ENCODE measurements at places on chromosomes 11 and 22.

- DNase-seq, result no peak
These were observed 438.9 kb downstream of the TBC1D22A start for GRCh38 chr22:47201186-47201995.

GRCh38 chr11:72924568-72925190 is 110.5 kb downstream of the ATG16L2 start:
- no peak for DNase-seq

DNA sequence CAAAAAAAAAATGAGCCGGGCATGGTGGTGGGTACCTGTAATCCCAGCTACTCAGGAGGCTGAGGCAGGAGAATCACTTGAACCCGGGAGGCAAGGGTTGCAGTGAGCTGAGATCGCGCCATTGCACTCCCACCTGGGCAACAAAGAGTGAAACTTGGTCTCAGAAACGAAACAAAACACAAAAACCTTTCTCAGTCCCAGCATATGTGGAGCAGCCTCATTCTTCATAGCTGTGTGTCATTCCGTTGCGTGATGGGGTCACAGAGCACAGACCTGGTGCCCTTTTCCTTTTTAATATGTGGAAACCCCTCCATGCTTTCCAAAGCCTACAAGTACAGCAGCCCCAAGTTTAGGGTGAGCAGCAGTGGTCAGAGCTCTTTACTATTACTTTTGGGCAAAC is 13.7 kb downstream of the PEX26 start:
- no peak for DNase-seq

DNA sequence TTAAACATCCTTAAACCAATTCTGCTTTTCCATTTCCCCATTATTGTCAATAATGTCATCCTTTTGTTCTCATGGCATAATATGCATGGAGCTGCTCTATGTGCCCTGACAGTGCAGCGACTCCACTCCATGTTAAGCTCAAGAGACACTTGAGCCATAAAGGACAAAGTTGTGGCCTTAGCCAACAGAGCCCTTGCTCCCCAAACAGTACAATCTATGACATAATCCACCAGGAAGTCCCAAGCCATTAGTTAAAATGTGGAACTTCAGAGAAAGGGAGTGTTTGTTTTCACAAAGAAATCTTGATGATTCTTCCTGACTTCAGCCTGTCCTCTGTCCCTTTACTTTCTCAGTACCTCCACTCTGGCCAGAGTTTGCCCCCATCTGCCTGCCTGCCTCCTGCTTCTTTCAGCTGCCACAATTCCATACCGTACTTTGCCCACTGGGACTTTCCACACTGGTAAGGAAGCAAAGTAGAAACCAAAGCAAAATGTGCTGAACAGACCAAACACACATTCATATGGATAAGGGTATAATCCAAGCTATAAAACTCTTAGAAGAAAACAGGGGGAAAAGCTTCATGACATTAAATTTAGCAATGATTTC is 46.3 kb upstream of the ZC3H12C start:
- DNase-seq, result no peak

DNA sequence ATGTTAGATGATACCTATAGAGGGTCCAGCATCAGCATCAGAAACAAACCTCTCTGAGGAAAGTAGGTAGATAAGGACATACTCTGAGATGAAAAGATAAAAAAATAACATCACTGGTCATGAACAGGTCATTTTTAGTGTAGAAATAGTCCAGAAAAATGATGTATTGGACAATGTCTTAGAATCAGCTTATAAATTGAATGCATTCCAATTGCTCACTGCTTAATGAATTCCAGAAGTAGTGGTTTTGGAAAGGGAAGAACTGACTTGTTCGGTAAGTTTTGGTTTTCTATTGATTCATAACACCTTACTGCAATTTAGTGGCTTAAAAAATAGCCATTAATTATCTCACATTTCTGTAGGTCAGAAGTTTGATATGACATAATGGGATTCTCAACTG is 929.5 kb upstream of the CCDC90B start:
- no peak for DNase-seq

- DNase-seq, result peak; percentile 46
These were observed 39.2 kb upstream of the IGLL5 start for GRCh38 chr22:22848364-22848866.

GRCh38 chr11:126732981-126733380 is 267.6 kb downstream of the KIRREL3 start:
- no peak for DNase-seq

GRCh38 chr22:17199003-17199731 is 20.1 kb downstream of the ADA2 start:
- no peak for DNase-seq

DNA sequence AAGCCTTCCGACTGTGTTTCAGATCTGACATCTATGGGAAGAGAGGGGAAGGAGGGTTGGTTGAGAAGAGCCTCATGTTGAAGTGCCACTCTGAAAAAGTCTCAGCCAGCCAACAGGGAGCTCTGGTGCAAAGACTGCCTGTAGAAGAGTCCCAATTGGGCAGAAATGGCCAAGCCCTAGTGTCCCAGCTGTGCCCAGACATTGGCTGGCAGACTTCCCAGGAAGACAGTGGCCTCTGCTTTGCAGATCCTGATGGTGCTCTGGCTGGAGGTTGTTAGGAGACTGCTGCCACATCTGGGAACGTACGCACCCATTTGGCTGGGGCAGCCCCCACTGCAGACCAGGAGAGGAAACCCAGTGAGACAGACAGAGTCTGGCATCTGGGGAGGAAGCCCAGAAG is 3.2 kb upstream of the PLA2G3 start:
- DNase-seq, result no peak

GRCh38 chr22:33680632-33681031 is 239.6 kb downstream of the LARGE1 start:
- DNase-seq, result no peak

DNA sequence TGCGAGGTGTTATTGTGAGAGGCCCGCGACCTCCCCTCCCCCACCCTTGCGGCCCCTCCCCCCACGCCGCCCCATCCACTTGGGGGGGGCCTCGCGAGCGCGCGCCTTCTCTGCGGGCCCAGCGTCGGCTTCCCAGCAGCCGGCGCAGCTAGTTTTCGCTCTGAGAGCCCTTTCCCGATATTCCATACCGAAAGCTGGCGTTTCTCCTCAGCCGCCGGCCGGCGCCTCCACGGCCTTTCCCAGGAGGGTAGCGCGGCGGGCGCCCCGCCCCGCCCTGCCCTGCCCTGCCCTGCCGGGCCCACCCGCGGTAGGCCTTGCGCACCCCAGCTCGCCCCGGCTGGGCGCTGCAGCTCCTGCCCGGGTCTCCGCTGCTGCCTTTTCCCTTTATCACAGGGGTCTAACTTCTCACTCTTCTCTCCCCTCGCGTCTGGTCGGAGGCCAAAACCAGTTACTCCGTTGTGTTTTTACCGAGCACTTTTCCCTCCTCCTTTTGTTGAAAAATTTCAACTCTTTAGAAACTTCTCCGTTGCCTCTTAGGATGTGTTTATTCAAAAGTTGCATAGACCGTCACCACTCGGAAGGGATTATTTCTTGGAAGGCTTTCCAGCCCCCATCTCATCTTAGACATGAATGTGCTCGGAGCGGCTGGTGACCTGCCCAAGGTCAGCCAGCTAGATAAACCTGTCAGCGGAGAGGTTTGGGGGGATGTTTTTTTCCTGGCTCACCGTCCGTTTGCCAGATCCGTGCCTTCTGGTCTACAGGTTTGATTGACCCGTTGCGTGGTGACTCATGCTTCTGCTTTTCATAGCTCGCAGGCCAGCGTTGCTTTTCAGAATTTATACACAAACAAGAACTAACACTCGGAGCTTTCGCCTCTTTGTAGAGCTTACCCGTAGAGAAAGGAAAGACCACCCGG is 648 bp downstream of the PAFAH1B2 start:
- peak; percentile 72 for DNase-seq

GRCh38 chr11:102393272-102393730 is 46.3 kb downstream of the BIRC2 start:
- DNase-seq, result no peak

DNA sequence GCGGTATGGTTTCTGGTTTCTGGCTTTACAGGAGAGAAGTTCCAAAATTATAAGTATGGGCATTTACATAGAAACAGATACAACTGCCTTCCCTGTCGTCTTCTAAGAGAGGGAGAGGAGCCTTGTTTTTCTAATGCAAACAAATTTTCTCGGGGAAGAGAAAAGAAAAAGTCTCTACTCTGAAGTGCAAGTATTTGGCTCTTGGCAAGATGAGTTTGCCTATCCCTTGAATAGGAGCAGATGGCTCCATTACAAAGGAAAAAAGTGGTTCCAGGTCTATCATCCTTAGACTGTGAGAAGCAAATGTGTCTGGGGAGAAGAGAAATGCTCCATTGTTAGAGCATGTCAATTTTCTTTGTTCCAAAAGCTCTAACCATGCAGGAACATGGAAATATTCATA is 455.6 kb downstream of the BUD13 start:
- no peak for DNase-seq

GRCh38 chr11:65897020-65897471 is 3.1 kb downstream of the FOSL1 start:
- DNase-seq, result no peak

GRCh38 chr11:12518606-12519385 is 141.4 kb downstream of the PARVA start:
- no peak for DNase-seq

DNA sequence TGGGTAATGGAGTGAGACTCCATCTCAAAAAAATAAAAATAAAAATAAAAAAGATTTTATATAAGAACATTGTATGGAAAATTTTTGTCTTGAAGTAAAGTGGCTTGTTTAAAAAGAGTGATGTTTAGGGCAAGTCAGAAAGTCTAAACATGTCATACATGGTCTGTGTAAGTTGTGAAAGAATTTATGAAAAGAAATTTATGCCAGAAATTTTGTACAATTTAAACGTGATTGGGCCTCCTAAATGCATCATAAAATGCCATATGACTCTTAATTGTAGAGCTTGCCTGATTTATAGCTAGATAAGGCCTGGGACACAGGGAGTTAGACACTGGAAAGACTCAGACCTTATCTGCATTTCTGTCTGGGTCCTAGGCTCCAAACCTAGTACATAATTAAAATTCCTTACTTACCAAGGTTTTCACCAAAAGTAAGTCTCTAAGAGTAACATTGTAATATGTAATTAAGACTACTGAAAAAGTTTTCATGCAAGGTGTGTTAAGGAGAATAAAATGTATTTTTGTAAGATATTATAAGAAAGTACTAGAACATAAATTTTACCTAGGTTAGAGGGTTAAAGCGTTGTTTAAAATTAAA is 110.5 kb downstream of the AASDHPPT start:
- DNase-seq, result no peak

GRCh38 chr22:30607300-30607930 is 441 bp downstream of the TCN2 start:
- no peak for DNase-seq

DNA sequence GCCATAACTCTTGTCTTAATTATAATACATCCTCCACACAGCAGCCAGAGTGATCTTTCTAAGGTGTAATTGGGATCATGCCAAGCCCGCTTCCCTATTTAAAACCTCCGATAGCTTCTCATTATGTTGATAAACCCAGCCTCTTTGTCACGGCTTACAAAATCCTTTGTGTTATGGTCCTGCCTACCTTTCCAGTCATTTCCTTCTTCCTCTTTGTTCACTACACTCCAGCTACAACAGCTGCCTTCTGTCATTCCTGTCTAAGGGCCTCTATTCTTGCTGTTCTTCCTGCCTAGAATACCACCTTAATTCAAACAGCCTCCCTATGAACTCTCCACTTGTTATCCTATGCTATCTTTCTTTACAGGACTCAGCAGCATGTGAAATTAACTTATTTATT is 70.6 kb upstream of the CAPRIN1 start:
- no peak for DNase-seq

GRCh38 chr11:37817727-37818270 is 1219.8 kb upstream of the RAG2 start:
- no peak for DNase-seq

DNA sequence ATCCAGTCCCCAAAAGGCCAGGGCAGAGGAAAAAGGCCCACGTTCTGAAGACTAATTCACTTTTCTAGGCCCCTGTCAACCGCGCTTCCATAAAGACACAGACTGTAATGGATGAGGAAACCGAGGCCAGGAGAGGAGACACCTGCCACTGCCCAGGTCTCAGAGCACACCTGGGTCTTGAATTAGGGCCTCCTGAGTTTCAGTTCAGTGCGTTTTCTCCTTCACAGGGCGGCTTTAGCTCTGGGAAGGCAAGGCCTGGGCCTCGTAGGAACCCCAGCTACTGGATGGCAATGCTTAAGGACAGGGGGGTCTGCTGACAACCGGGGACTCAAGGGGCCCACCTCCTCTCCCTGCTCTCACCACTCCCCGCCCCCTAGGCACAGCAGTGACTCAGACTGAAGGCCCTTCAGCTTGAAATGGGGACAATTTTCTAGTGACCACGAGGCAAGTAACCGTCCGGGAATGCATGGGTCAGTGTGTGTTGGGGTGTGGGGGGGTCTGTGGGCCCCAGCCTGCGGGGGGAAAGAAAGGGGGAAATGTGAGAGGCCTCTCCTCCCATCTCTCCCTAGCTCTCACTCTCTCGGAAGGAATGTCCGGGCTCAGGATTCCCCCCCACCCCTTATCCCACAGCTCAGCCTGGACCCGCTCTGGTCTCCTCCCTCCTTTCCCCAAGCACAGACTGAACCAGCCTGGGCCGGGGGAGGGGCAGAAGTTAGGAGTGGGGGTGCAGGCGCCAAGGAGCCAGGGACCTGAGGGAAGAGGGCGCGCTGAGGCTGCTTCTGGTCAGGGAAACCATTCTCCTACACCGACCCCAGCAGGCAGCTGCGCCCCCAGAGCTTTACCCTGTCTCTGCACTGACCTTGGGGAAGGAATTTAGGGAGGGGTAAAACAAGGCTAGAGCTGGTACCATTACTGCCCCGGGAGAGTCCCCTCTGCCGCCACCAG is 17.2 kb downstream of the CREB3L1 start:
- peak; percentile 42 for DNase-seq

GRCh38 chr11:77093987-77094840 is 8.4 kb upstream of the OMP start:
- no peak for DNase-seq

- no peak for DNase-seq
These were observed 45.4 kb downstream of the CASP12 start for GRCh38 chr11:104852811-104853210.

DNA sequence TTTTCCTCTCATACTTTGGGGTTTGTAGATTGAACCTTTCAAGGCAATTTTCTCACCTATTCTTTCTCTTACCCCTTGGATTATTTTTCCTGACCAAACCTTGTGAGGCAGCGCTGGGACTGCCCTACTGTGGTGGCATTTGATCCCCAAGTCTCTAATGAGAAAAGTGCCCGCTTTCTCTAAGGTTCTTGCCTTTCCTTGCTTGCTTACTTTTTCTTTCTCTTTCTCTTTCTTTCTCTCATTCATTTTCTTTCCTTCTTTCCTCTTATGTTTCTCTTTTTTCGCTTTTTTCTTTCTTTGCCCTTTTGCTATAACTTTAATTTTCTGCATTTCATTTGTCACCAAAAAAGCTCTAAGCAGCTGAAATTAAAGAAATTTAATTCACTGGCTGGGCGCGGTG is 40.7 kb upstream of the ADSL start:
- no peak for DNase-seq
